Erythroblast (primary cell): ENCODE measurements at places on chromosomes 7 and 10.
A peak's percentile ranks its signal among the peaks of the same experiment; 100 is the strongest.

DNA sequence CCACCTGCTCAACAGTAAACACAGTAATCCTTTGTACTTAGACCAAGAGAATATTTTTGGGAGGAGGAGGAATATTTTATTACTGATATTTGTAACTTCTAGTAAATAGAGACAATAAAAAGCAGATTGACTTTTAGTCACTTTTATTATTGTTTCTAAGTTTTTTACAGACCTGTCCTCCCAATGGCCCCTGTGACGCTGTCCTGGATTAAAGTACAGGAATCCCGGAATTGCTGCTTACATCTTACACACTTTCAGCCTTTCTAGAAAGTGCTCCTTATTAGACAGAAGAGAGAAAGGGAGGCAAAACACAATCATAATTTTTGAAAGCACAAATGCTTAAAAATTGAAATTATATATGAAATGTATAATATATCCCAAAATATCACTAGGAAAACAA lies 86.4 kb upstream of the PRKG1 start:
- DNase-seq: no peak

DNA sequence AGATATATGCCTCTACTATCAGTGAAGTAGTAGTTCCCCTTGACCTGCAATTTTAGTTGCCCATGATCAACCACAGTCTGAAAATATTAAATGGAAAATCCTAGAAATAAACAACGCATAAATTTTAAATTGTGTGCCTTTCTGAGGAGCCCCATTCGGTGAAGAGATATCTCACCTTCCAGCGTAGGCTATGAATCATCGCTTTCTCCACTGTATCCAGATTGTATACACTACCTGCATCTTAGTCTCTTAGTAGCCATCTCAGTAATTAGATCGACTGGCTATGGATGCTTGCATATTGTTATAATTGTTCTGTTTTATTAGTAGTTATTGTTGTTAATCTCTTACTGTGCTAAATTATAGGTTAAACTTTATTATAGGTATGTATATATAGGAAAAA lies 151.3 kb downstream of the LRRC4 start:
- DNase-seq: no peak

DNA sequence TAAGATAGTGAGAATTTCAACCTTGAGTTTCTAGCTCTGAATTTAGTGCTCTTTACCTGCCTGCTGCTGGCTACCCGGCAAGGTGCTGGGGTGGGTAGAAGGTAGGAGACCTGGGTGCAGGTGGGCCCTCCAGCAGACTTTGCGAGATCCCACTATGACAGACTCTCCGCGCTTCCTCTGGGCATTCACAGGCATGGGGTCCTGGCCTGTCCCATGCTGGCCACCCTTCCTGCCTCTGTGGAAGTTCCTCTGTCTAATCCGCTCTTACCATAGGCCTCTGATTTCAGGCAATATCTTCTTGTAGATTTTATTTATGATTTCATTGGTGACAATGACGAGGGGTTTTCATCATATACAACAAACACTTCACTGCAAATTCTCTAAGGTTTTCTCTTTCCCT lies 1.2 kb upstream of the WDFY4 start:
- no peak for DNase-seq

DNA sequence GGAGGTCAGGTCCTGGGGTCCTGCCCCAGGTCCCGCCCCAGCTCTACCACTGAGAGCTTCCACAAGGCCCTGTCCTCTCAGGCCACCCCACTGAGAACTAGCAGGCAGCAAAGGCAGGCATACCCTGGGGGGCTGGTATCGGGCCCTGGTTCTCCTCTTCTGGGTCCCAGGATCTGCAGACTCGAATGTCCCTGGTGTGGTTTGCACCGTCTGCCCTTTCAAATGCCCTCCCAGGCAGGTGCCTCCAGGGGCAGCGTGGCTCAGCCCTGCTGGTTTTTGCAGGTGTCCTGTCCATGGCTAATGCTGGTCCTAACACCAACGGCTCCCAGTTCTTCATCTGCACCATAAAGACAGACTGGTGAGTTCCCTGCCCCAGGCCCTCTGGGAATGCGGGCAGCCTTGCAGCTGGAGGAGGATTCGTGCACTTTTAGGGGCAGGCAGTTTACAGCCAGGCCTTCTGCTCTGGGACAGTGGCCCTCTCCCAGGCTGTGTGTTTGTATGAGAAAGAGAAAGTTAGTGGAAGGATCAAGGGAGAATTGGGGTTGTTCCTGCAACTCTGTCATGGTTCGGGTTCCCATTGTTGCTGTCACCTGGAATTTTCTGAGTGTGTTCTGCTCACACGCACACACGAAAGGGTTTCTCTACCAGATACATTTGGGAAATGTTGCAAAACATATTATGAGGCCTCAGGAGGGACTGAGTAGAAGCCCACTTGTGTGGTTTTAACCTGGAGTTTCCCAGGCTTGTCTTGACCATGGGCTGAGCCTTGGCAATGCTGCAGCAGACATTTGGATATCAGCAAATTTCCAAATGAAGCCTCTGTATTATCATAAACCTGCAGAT lies 5.0 kb downstream of the PPIF start:
- DNase-seq: no peak

- no peak for DNase-seq
These were observed 48.4 kb downstream of the TMEM26 start for GRCh38 chr10:61404751-61405150.

DNA sequence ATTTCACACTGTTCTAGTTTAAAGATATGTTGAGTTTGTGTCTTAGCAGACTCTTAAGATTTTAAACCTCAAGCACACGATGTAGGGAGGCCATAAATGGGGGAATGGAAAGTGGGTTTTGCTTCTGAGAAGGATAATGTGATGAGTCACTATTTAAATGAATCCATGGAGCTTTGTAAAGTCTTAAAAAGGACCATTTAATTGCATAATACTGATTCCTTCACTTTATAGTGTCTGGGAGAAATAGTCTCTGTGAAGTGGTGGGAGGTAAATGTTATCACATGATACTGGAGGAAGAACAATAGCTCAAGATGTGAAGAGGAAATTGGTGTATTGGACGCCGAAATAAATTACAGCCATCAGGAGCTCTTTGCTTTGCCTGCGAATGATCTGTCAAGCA lies 84.0 kb upstream of the MYO3A start:
- DNase-seq: no peak

GRCh38 chr10:71396711-71397295 lies at the start of gene CDH23:
CDH23 (plus strand) TSS chr10:71396920; CDS start chr10:71439832, 42,912 bp downstream.
- no peak for DNase-seq

- peak; percentile 35 for DNase-seq
These were observed 20.9 kb downstream of the MORN4 start for GRCh38 chr10:97612386-97612785.

DNA sequence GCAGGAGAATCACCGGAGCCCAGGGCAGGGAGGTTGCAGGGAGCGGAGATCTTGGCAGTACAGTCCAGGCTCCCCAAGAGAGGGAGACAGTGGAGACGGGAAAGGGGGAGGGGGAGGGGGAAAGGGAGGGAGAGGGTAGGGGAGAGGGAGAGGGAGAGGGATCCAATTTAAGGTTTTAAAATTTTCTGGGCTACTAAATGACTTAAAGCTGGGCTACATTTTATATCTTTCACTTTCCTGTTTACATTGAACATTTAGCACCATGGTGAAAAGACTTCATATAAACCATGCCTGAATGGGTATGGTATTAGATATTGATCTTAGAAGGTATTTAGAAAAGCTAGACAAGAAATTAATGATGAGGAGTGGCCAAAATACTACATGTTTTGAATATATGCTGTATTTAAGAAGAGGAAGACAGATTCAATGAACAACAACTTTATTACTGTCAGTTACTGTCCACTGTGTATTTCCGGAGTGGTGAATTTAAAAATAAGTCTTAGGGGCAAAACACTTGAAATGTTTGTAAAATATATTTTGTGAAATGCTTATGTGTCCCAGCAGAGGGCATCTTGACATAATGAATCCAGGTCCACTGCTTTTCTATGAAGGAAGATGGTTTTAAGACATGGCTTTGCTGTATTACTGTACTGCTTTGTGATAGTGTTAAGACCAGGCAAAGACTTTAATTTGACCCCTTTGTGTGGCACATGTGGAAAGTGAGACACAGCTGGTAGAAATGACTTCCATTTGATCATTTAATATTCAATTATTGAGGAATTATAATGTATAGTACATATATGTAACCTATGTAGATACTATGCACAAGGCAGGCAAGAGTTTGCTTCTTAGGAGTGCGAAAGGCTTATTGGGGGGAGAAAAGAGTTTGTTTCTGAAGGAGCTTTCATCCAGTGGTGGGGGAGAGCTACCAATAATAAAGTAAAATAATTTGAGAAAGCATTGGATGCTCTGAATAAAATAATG lies 52.8 kb downstream of the NRF1 start:
- DNase-seq: peak; percentile 73

DNA sequence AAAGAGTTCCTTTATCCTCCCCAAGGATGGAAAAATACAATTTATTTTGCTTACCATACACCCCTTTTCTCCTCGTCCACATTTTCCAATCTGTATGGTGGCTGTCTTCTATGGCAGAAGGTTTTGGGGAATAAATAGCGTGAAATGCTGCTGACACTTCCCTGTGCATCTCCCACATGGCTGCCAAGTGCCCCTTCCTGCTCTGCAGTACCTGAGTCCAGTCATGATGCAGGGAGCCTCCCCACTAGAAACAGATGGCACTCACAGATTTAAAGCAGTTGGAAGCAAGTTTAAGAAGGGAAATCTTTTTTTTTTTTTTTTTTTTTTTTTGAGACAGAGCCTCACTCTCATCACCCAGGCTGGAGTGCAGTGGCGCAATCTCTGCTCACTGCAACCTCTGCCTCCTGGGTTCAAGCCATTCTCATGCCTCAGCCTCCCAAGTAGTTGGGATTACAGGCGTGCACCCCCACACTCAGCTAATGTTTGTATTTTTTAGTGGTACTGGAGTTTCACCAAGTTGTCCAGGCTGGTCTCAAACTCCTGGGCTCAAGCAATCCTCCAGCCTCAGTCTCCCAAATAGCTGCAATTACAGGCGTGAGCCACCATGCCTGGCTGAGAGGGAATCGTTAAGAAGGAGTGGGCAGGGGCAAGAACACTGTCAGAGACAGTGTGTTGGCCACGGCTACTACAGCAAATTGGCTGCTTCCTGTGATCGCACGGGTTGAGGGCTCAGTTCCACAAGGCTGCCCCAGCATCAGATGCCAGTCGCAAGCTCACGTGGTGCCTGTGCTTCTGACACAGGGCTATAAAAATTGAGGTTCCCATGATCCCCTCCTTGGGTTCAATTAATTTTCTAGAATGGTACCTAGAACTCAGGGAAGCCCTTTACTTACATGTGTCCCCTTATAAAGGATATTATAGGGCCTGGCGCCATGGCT lies 5.3 kb upstream of the PILRA start:
- no peak for DNase-seq

GRCh38 chr7:4665661-4666060 lies 16.4 kb upstream of the FOXK1 start:
- DNase-seq: no peak

DNA sequence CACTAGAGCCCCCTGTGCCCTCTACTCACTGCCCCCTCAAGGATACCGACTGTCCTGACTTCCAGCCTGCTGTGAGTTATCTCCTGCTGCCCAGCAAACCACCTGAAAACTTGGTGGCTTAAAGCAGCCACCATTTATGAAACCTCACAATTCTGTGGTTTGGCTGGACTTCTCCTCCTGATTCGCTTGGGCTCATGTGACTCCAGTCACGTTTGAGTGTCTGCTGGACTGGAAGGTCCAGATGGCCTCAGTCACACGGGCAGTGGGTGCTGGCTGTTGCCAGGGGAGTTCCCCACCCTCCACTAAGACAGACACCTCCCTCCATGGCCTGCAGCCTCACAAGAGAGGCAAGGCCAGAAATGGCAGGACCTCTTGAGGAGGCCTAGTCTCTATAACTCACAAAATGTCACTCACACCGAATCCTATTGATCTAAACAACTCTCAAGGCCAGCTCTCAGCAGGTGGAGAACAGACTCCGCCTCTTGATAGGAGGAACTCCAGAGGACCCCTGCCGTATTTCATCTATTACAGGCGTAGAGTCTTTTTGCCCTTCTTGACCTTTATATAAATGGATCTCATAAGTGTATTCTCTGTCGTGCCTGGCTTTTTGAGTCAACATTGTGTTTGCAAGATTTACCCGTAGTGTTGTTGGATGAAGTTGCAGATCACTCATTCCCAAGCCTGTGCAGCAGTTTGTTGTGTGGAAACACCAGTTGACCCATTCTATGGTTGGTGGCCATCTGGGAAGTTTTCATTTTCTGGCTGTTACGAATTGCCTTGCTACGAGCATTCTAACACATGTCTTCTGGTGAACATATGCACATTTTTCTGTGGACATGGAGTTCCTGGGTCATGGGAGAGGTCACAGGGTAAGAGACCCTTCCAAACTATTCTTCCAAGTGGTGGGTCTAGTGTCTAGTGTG lies 48.3 kb downstream of the ZMIZ1 start:
- DNase-seq: no peak

DNA sequence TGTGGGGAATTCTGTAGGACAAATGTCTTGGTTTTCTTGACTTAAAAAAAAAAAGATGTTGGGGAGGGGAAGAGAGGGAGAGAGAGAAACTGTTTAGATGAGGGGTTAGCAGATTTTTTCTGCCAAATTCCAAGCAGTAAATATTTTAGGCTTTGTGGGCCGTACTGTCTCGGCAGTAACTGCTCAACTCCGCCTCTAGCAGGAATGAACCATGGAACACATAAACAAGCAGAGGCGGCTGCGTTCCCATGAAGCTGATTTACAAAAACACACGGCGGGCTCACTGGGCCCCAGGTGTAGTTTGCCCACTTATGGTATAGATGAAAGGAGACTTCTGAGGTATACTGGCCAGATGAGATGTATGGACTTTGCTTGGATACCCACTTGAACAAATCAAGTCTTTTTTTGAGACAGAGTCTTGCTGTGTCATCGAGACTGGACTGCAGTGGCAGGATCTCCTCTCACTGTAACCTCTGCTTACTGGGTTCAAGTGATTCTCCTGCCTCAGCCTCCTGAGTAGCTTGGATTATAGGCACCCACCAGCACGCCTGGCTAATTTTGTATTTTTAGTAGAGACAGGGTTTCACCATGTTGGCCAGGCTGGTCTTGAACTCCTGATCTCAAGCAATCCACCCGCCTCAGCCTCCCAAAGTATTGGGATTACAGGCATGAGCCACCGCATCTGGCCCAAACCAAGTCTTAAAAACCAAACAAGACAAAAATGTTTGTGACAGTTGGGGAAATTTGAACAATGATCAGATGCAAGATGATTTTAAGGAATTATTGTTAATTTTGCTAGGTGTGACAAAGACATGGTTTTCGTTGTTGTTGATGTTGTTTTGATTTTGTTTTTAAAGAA lies 9.7 kb upstream of the ADAMTS14 start:
- DNase-seq: no peak

GRCh38 chr7:91357901-91358300 lies 93.7 kb downstream of the FZD1 start:
- DNase-seq: no peak

DNA sequence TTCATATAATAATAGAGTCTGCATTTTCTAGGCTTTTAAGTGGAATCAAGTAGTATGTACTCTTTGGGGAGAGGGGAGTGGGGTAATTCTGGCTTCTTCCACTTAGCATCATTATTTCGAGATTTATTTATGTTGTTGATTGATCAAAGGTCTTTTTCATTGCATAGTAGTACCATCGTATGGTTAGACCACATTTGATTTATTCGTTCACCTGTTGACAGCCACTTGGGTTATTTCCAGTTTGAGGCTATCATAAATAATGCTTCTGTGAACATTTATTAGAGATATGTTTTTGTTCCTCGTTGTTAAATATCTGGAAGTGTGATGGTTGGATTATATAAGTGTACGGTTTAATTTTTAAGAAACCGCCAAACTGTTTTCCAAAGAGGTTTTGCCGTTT lies 52.8 kb downstream of the AHCYL2 start:
- no peak for DNase-seq
